ENCODE measurements at places on chromosomes 3 and 15.
A peak's percentile ranks its signal among the peaks of the same experiment; 100 is the strongest.

- no peak for DNase-seq
Observed at GRCh38 chr3:119723022-119723421, 20.2 kb downstream of the CFAP91 start.

- DNase-seq, result peak; percentile 39
Observed at GRCh38 chr3:137035631-137036030, 77.8 kb downstream of the IL20RB start.

- DNase-seq, result no peak
Observed at GRCh38 chr3:74693696-74694393, 79.4 kb upstream of the CNTN3 start.

GRCh38 chr15:29612701-29613100, 209.6 kb downstream of the TJP1 start:
- no peak for DNase-seq

DNA sequence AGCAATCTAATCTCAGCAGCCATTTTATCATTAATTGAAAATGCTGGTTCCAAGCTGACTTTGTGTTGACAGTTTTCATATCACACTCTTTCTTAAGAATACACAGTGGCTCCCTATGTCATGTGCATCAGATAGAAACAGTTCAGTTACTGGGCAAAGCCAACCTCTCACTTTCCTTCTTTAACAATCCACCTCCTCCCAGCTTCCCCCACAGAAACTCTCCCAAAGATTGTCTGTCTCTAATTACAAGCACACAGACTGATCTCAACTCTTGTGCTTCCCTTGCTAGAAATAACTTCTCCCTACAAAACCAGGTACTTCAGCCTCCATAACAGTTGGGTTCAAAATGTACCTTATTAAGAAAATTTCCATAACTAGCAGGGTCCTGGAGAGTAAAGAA, 228.9 kb upstream of the WNT5A start:
- DNase-seq, result no peak

- peak; percentile 90 for DNase-seq
Observed at GRCh38 chr15:33089878-33090757, 104.4 kb downstream of the FMN1 start.

Data from epithelial cell of esophagus (primary cell).